ENCODE measurements at places on chromosomes 4 and X.

GRCh38 chr4:186104890-186105646 lies 564 bp downstream of the FAM149A start:
- DNase-seq: no peak

GRCh38 chrX:28058901-28059300 lies 77.7 kb upstream of the DCAF8L1 start:
- DNase-seq: no peak

DNA sequence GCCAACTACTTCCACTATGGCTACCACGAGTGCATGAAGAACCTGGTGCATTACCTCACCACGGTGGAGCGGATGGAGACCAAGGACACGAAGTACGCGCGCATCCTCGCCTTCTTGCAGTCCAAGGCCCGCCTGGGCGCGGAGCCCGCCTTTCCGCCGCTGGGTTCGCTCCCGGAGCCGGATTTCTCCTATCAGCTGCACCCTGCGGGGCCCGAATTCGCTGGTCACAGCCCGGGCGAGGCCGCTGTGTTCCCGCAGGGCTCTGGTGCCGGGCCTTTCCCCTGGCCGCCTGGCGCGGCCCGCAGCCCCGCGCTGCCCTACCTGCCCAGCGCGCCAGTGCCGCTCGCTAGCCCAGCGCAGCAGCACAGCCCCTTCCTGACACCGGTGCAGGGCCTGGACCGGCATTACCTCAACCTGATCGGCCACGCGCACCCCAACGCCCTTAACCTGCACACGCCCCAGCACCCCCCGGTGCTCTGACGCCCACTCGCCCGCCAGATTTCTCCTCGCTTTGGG lies 2.1 kb downstream of the HELT start:
- DNase-seq: no peak

GRCh38 chr4:24644983-24645764 lies 60.8 kb upstream of the DHX15 start:
- no peak for DNase-seq

DNA sequence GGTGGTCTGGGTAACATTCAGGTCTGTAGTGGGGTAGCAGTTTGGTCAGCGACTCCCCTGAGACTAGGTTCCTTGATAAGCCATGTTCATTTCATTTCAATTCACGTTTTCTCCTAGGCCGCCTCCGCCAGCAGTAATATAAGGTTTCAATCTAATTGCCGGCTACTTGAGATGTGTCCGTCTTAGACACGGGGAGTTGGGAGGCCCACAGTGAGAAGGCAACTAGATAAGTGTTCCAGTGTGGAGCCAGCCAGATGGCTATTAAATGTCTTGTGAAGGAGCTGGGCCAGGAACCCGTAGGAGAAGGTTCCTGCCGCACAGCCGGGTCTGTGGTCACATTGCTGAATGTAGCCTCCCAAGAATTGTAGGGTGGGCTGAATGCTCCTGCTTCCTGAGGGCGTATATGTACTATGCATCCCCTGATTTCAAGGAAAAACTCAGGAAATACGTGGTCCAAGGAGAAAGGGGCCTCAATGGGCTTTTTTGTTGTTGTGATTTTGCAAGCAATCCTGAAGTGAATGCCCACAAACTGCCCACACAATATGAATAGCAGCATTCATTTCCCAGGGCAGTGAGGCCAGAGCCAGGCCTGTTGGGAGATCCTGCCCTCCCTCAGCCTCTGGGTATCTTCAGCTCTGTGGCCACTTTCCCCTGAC lies 220.6 kb upstream of the RPL34 start:
- DNase-seq: no peak

GRCh38 chr4:184399512-184399908 lies 74.8 kb downstream of the IRF2 start:
- DNase-seq: no peak

DNA sequence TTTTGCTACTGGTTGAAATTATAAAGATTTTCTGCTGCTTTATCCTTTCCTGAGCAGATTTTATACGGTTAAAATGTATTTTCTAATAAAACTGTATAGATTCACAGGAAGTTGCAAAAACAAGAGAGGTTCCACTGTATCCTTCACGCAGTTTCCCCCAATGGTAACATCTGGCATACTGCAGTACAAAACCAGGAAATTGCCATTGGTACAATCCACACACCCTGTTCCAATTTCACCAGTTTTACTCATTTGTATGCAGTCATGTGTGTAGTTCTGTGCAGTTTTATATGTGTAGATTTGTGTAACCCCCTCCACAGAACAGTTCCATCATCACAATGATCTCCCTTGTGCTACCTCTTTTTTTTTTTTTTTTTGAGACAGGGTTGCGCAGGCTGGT lies 20.0 kb downstream of the DDX3X start:
- no peak for DNase-seq

DNA sequence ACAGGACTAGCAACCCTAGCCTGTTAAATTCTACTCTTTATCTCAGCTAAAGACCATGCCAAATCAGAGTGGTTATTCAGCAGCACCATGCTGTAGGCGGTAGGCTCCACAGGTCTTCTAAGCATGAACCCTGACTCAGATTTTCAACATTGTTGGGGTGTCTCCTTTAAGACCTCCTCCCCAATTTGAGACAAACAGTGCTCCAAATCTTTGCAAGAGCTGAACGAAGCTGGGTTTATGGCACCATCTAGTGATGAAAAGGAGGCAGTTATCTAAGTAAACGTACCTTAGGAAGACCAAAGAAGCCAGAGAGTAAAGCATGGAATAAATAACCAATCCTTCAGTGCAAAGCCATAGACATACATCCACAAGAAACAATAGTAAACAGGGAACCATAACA lies 334.5 kb upstream of the SLC7A11 start:
- DNase-seq: no peak
